ENCODE measurements at places on chromosomes 13 and 19. TPM values are rescaled to one million over a fixed set of nuclear protein-coding genes. Genes with fewer than 3 reads are reported as not detected.

The TGFBR3L gene
- 0.15 TPM for total RNA-seq

The SCGB2B2 gene
- total RNA-seq = 0.49 TPM

The TTYH1 gene
- not detected for total RNA-seq

The CEACAM19 gene
- total RNA-seq = 1.2 TPM

The ZNF556 gene
- not detected for total RNA-seq

The PPM1N gene
- total RNA-seq = 0.44 TPM

The TEX26 gene
- not detected for total RNA-seq

The COG6 gene
- total RNA-seq = 26.7 TPM

The HCST gene
- not detected for total RNA-seq

The ANGPTL8 gene
- not detected for total RNA-seq

The EID2B gene
- 1.5 TPM for total RNA-seq

The SPTBN4 gene
- total RNA-seq = 1.5 TPM

The SAFB gene
- total RNA-seq = 41.9 TPM

The PLVAP gene
- total RNA-seq = 0.31 TPM

The IGSF23 gene
- not detected for total RNA-seq

The C13orf46 gene
- 0.15 TPM for total RNA-seq

The DCUN1D2 gene
- total RNA-seq = 7.2 TPM

The ZNF415 gene
- 4.5 TPM for total RNA-seq

The BEST2 gene
- not detected for total RNA-seq

The KLK4 gene
- total RNA-seq = not detected

The SSC5D gene
- total RNA-seq = 81.2 TPM

The NCR1 gene
- not detected for total RNA-seq

The CACNA1A gene
- 0.93 TPM for total RNA-seq

The TTC9B gene
- total RNA-seq = not detected

The KIR3DL2 gene
- total RNA-seq = not detected

The ZNF443 gene
- total RNA-seq = 1.1 TPM

The EML2 gene
- 20.5 TPM for total RNA-seq

The KASH5 gene
- total RNA-seq = not detected

The ZNF333 gene
- 7.5 TPM for total RNA-seq

The NEK5 gene
- 0.06 TPM for total RNA-seq

The ZNF99 gene
- total RNA-seq = not detected

The OLFM2 gene
- 18.8 TPM for total RNA-seq
